Stimulated activated CD8-positive, alpha-beta memory T cell treated with anti-CD3 and anti-CD28 coated beads, Interleukin-4, amount 100 ng/mL, for 48 hours (primary cell): ENCODE measurements at places on chromosomes 11 and 22.

- DNase-seq, result no peak
These were observed 259.2 kb downstream of the JRKL start for GRCh38 chr11:96648991-96649390.

DNA sequence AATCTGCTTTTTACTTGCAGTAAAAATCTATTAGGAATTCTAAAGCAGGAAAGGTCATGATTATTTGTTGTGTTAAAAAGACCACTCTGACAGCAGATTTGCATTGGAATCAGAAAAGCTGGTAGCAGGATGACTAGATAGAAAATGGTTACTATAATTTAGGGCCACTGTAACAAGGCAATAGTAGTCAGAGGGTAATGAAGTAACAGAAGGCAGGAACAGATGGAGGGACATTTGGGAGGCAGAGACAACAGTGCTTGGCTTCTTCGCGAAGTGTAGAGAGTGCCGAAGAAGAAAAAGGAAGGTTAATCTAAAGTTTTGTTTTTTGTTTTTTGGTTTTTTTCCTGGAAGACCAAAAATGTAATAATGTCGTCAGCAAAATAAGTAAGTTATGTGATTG, 129.8 kb upstream of the SLC5A12 start:
- DNase-seq, result no peak

- no peak for DNase-seq
These were observed 97.6 kb downstream of the SLC1A2 start for GRCh38 chr11:35321532-35322317.

GRCh38 chr11:93850594-93851018, at the start of gene VSTM5:
VSTM5 (minus strand) TSS chr11:93850618; CDS start chr11:93850502, 116 bp downstream.
- DNase-seq, result no peak

- no peak for DNase-seq
These were observed at the start of gene CASP12 for GRCh38 chr11:104897891-104898684. CASP12 (minus strand) TSS chr11:104898460.

DNA sequence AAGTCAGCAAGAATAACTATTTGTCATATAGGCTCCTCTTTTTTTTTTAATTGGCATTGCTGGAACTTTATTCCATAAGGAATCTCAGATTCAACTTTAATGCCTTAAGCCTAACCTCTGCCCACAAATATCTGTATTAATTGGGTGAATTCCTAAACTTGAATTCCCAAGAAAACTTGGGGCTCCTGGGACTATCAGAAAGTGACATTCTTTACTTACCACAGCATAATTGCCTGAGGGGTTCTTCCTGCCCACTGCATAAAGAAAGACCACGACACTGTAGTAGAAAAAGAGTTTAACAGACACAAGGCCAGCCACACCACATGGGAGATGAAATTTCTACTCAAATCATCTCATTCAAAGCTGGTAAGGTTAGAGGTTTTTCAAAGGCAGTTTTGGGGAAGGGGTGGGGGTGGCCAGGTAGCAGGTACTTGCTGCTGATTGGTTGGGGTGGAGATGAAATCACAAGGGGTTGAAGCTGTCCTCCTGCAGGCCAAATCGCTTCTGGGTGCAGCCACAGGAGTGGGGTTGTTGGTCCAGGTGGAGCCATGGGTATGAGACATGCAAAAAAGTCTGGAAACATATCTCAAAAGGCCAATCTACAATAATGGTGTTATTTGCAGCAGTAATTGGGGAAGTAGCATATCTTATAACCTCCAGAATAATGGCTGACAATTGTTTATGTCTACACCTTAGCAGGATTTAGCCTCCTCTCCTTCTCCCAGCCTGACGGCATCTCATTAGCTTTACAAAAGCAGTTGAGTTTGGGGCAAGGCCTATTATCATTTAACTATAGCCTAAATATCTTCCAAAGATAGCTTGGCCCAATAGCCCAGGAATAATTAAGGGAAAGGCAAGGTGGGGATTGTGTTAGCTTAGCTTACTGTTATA, 4.8 kb upstream of the NLRP10 start:
- DNase-seq, result no peak

- DNase-seq, result no peak
These were observed 32.7 kb downstream of the VSTM5 start for GRCh38 chr11:93817426-93818348.

DNA sequence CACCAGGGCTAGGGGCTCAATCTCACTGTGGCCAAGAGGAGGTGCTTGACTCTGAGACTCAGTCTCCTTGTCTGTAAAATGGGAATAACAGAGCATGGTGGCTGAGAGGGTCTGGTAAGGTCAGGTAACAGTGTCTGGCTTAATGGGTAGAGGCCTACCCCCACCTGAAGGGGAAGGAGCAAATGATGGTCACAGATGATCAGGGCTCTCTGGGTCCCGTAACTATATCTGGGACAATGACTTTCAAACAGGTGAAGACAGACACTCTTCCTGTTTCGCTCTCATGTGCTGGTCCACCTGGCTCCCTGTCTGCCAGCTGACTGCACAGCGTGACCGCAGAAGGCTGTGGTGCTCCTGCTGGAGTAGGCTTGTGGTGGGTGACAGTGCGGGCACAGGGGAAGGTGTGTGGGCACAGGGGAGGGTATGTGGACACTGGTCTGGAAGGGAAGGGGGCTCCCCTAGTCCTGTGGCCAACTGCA, 4.0 kb downstream of the A4GALT start:
- DNase-seq, result no peak
